ENCODE measurements at places on chromosomes 1 and 21. TPM values are rescaled to one million over a fixed set of nuclear protein-coding genes. Genes with fewer than 3 reads are reported as not detected.

GRCh38 chr21:45993210-45994085 is 11.9 kb downstream of the COL6A1 start:
- DNase-seq = peak; percentile 2

- DNase-seq = no peak
Measured at GRCh38 chr21:25509862-25510261, 97.4 kb downstream of the MRPL39 start.

DNA sequence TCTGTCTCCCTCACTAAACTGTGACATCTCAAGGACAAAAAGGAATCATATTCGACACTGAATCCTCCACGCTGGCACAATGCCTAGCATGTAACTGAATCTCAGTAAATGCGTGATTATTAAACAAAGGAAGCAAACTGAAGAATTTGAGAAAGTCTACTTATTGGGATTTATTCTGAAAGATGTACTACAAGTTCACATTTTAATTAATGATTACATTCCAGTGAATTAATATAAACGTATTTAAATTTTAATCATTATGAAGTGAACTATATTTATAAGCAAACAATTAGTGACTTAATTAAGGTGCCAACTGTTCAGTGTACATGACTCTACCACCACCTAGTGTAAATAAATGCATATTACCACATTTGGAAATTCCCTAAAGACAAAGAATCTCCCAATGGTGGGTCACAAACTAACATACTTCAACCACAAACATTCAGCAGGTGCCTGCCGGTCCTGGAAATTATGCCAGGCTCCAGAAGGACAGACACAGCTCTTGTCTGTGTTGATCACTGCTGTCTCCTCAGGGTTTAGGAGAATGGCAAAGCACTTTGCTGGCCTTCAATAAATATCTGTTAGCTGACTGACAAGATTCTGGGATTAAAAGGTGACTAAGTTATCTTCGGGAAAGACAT is 56.3 kb downstream of the SMYD3 start:
- DNase-seq = no peak

- no peak for DNase-seq
Measured at GRCh38 chr1:12622506-12622905, 4.5 kb upstream of the DHRS3 start.

The TNN gene
- 0.05 TPM for total RNA-seq

DNA sequence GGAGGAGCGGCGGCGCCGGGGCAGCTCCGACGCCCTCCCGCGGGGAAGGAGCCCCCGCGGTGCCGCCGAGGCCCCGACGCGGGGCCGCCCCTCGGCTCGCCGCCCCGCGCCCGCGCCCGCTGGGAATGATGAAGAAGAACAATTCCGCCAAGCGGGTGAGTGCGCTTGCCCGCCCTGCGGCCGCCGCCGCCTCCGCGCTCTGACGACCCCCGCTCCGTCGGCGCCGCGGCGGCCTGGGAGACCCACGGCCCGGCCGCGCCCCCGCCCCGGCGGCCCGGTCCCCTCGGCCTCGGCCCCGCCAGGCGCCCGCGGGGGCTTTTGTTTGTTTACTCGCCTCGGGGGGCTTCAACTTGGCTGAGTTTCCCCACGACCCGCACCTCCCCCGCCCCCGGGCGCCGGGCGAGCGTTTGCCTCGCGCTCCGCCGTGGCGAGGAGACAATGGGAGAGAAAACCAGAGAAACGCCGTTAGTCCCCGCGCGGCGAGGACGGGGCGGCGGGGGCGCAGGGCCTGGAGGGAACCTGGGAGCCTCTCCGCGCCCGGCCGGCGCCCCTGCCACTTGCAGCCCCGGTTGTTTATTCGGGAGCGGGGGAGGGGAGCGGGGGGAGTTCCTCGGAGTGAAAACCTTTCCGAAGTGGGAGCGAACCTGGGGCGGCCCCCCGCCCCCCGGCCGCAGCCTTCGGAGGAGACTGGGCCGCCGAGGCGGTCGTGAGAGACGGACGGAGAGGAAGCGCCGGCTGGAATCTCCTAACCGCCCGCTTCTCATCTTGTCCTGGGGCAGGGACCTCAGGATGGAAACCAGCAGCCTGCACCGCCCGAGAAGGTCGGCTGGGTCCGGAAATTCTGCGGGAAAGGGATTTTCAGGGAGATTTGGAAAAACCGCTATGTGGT is 661 bp downstream of the PLEKHO1 start:
- DNase-seq = peak; percentile 39

DNA sequence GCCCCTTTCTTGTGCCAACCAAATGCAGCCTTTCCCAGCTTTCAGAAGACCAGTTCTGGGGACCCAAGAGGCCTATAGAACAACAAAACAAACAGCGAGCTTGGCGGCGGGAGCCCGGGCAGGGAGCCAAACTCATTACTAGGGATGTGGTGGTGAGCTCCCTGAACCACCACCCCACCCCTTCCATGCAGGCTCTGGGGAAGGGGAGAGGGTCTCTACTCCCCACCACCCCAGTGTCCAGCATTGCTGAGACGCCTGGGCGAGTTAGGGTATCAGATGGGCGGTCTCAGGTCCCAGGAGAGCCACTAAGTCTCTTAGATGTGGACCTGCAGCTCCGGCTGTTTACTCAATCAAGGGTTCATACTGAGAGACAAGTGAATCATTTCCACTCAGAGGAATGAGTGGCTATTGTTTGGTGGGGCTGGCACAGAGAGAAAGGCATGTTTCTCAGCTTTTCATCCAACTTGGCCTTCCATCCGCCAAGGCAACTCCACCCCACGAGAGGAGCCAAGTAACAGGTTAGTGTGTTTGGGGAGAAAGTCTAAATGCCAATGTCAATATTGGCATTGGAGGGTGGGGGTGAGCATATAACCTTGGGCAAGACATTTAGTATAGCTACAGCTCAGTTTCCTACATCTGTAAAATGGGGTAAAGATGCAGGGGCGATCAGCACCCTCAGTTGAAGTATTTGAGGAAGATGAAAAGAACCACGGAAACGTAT is 40.9 kb downstream of the PLXNA2 start:
- DNase-seq = no peak

The TNNT2 gene
- total RNA-seq = not detected

GRCh38 chr1:58893257-58893869 is 109.5 kb upstream of the JUN start:
- DNase-seq = no peak

DNA sequence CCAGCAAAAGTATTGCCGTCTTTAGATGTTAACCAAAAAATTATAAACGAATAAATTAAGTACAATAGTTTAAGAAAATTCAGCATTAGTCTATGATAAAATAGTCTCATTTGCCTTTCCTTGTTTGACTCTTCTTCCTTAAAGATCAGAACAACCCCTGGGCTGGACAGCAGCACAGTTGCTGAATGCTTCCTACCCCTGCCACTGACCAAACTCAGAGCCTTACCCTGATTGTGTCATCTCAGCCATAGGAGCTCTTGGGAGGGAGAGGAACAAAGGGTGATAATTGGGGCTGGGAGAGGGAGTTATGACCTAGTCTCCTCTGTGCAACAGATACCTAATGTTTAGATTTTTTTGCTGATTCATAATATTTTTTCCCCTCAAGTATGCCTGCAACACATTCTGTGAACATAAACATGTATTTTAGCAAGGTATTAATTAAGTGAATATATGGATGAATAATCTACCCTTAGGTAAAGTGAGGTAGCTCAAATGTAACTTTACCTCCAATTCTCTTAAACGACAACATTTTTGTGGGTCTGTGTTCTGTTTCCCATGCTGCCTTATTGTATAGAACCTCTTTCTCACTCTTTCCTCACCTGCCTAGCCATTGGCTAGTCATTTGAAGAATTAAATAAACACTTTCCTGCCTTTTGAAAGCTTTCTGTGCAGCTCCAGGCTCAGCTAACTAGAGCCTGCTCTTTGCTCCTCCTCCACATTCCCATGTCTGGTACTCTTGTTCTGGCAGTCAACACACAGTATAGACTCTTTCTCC is 46.1 kb downstream of the FGGY start:
- DNase-seq = no peak

GRCh38 chr1:208183977-208184911 is 59.9 kb downstream of the PLXNA2 start:
- peak; percentile 30 for DNase-seq

- no peak for DNase-seq
Measured at GRCh38 chr1:110471131-110471530, 20.2 kb downstream of the PROK1 start.

All from activated CD4-positive, alpha-beta T cell treated with anti-CD3 and anti-CD28 coated beads for 36 hours (primary cell).